Smooth muscle cell of bladder (primary cell): ENCODE measurements at places on chromosomes 6 and 20. TPM values are rescaled to one million over a fixed set of nuclear protein-coding genes. Genes with fewer than 3 reads are reported as not detected.

The HDGFL1 gene
- total RNA-seq: not detected in 2 replicates

The OOEP gene
- not detected in 2 replicates for total RNA-seq

The NRSN1 gene
- not detected in 2 replicates for total RNA-seq

The RCAN2 gene
- 3.7 and 4.2 TPM in 2 replicates for total RNA-seq

The LINC00237 gene
- total RNA-seq: not detected in 2 replicates

The HLA-DQB1 gene
- total RNA-seq: not detected in 2 replicates
